ENCODE measurements at places on chromosomes 16 and 17.

DNA sequence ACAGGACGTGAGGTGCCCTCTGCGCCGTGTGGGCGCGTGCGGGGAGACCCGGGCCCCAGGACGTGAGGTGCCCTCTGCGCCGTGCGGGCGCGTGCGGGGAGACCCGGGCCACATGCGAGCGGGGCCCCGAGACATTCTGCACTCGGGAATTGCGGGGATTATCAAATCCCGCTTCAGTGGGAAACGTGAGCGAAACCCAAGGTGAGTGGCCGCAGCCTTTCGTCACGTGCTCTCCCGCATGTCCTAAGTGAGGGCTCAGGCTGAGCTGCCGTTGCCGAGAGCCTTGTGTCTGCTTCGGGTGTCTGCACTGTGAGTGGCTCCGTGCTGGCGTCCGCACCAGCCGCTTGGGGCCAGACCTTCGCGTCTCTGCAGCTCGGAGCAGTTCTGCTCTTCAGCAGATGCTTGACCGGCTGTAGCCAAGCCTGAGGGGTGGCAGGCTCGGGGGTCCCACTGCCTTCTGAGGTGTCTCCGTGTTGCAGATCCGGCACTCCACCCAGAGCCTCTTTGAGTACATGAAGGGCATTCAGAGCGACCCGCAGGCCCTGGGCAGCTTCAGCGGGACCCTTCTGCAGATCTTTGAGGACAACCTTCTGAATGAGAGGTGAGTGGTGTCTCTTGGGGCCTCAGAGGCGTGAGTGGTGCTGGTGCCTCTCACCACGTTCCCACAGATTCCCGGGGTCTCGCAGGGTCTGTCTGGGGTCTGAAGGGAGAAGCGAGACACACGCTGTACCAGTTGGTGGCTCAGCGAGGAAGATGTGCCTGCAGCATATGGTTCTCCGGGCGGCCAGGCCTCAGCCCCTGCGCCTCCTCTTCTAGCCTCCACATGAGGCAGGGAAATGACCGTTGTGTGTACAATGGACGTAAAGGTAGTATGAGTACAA lies 90.5 kb upstream of the ZNF750 start:
- no peak for DNase-seq

DNA sequence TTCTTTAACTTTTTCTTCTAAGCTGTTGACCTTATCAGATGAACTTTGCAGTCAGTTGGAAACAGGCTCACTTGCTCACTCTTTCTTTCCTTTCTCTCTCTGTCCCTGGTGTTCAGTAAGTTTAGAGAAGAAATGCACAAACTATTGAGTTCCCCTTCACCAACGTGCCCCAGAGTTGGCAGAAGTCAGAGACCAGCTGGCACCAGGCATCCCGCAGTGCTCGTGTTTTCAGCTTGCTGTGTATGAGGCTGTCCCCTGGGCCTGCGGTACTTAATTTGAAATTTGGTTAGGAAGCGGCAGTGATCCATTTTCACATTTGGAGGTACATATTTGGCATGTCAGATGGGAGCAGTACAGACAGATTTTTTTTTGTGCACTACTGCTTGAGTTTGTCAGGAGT lies 258.6 kb downstream of the SNX29 start:
- no peak for DNase-seq

GRCh38 chr16:56789360-56789759 lies 59.4 kb downstream of the NUP93 start:
- no peak for DNase-seq

DNA sequence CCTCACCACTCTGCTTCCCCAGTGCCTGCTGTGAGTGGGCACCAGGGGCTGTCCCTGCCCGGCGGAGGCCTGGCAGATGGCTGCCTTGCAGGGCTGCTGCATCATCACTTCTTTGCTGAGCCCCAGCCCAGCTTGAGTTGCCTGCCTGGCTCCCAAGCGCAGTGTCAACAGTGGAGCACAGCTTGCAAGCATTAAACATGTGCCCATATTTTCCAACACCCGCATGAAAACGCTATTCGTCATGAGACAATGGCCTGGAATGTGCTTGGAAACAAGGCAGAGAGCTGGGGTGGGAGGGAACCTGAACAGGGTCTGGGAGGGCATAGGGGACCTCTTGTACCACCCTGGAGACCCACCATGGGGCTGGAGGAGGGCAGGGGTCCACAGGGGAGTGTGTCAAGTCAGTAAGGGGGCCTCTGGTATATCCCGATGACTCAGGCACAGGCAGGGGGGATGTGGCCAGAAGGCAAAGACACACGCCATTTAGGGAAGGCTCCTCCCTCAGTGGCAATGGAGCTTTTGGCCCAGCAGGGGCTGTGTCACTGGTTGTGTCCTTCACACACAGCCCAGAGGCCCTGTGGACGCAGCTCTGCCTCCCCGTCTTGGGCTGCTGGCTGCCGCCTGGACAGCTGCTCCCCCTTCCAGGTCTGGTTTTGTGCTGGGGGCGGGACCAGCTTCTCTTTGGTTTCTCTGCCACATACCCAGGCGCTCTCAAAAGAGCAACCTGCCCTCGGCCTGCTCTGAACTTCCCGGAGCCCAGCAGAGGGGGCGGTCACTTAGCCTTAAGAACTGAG lies 17.4 kb upstream of the MTSS2 start:
- DNase-seq: peak; percentile 90

- no peak for DNase-seq
Observed at GRCh38 chr17:74764751-74765286, 11.3 kb downstream of the NAT9 start.

DNA sequence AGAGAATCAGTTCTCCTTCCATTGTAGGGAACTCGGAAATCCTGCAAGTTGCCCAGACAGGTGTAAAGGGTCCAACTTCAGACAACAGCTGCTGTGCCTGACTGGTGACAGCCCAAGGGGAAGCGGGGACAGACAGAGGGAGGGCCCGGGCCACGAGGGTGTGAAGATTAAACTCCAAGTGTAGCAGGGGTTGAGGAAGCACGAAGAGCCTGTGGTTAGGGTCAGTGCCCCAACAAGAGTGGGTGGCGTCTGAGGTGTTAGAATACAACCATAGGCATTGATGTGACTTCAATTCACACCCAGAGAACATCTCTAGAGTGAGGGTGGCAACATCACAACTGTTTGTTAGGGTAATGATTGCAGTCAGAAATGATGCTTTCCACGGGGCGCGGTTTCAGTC lies 39.1 kb downstream of the ASPA start:
- no peak for DNase-seq

DNA sequence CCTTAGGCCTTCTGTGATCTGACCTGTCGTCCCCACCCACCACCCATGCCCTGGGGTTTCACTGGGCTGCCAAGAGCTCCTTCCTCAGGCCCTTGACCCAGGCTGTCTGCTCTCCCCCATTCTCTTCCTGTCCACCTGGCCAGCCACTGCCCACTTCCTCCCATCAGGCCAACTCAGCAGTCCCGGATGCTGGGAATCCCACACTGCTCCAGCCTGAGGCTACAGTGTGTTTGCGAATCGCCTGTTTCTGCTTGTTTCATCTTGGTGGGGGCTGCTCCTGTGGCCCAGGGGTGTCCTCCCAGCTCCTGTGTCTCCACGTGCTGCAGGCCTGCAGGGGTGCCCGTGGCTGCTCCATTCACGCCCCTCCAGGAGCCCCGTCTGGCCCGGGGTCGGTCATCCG lies 839 bp upstream of the METRN start:
- no peak for DNase-seq

- DNase-seq: no peak
Observed at GRCh38 chr17:9693755-9694154, 48.4 kb downstream of the USP43 start.

DNA sequence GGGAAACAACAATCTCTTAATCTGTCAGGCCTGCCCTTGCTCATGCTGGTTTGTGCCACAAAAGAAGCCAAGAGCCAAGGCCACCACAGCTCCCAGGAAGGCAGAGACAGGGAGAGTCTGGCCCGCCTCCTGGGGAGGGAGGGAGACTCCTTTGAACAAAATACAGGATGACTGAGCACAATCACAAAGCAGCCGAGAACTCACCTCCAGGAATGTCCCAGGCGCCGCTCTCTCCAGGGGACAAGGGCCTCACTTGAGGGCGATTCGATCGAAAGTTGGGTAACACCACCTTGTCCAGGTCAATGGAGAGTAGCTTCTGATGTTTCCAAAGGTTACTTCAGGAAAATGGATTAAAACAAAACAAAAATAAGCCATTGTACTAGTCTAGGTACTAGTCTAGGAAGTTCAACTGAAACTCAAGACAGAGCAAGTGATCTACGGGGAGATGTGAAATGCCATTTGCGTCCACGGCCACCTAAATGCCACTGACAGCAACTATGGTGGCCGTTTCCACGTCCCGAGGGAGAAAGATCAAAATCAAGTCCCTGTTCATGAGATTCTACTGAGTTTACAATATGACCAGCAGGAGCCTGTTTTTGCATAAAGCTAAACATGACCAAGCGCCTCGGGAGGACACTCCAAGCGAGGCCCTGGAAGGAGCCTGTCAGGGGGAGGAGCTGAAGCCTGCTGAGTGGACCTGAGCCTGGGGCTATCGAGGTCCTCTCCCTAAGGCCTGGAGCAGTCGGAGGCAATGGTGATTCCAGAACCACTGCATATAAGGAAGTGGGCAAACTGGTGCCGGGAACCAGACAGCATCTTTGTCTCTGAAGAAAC lies 13.4 kb upstream of the SLC38A8 start:
- DNase-seq: no peak

DNA sequence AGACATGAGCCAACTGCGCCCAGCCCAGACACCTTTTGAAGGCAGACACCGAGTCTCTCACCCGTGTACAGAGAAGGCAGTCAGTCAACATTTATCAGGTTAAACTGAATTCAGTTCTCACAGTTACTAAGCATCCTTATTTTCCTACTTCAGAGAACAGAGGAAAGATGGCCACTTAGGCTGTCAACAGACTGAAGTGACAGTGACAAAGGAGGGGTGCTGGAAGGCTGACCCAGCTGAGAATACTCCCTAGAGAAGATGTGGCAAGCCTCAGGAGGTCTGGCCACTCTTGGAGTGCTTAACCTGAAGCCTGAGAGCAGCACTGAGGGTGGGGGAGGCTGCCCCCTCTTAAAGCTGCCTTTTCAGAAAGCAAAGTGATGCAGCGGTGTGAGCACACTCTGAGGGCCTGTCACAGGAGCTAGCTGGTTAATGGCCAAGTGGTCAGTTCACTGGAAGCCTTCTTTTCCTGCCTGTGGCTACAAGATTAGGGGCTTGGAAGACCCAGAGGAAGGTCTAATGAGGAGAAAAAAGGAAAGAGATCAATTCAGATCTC lies 51.0 kb upstream of the SREBF1 start:
- DNase-seq: no peak

DNA sequence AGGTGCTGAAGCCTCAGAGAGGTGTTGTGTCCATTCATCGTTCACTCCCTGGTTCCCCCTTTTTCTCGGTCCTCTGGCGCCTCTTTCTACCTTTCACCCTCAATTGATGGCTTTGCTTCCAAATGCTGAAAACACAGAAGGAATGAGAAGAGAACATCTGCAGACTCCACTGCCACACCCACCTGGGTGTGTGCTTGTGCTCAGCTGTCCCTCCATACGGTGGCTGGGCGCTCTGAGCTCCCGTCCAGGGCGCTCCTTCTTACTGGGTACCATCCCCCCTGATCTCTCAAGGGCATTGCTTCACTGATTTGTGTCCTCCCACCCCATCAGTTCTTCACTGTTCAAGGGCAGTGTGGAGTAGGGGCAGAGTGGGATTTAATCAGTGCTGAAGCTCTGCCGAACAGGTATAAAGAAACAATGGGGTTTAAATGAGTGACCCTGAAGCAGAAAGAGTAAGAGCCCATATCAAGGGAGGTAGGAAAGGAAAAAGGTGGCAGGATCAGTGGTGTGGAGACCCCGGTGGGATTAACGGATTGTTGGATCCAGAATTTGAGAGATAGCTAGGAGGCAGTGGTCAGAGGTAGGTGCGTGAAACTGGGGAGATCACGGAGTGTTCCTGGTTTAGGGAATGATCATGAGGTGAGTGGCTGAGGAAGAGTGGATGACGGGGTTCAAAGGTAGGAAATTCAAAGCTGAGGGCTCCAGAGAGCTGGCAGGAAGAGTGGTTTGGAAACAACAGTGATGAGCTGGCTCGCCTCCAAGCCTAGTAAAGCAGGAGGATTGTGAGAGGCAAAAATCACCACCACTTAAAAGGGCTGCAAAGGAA lies 40.8 kb downstream of the MRTFB start:
- DNase-seq: no peak

GRCh38 chr16:50368410-50369132 lies at the start of gene BRD7:
Gene BRD7 (minus strand): TSS chr16:50368988. CDS start chr16:50368774, 214 bp downstream.
- no peak for DNase-seq

DNA sequence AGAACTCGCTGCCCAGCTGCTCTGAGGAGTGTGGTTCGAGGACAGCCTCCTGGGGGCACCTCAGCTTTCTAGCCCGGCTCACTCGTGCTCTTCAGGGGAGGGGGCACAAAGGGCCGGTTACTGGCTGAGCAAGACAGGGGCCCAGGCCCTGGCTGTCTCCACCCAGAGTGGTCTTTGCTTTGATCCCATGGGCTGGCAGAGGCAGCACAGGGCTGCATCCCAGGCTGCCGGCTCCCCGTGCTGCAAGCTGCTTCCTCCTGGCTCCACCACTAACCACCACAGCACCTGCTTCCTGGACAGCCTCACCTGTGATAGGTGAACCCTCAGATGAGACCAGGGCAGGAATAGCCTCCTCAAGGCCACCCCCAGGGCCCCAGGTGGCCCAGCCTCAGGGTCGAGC lies 6.8 kb downstream of the SPPL2C start:
- DNase-seq: no peak

GRCh38 chr16:84451781-84452180 lies 52.7 kb downstream of the MEAK7 start:
- DNase-seq: no peak

GRCh38 chr16:9849697-9850245 lies 332.5 kb downstream of the GRIN2A start:
- DNase-seq: no peak

GRCh38 chr17:66441101-66441661 lies 138.8 kb downstream of the PRKCA start:
- DNase-seq: no peak

GRCh38 chr16:73565925-73566324 lies 518.0 kb upstream of the ZFHX3 start:
- DNase-seq: no peak

GRCh38 chr16:4601036-4601863 lies 13.4 kb downstream of the UBALD1 start:
- DNase-seq: no peak

DNA sequence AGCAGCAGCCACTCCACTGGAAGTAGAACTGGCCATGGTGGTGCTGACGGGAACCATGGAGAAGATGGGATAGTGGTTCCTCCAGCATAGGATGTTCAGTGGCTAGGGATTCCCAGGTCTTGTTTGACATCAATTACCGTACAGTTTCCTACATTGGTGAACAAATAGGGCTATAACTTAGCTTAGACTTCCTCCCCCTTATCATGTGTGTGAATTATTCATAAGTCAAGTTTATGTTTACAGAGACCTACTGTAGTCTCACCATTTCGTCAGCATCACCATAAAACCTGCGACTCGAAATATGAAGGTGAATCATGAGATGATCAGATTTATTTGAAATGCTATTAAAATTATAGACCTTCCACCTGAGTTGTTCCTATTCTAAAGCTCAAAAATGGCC lies 1.2 kb downstream of the KRTAP2-3 start:
- DNase-seq: no peak

- DNase-seq: no peak
Observed at GRCh38 chr17:38416840-38417209, 11.4 kb upstream of the ARHGAP23 start.

Data from BJ (cell line).